ENCODE measurements at places on chromosomes 4 and X.

- ATAC-seq: no peak
Observed at GRCh38 chr4:165378398-165378744, 437 bp upstream of the CPE start.

DNA sequence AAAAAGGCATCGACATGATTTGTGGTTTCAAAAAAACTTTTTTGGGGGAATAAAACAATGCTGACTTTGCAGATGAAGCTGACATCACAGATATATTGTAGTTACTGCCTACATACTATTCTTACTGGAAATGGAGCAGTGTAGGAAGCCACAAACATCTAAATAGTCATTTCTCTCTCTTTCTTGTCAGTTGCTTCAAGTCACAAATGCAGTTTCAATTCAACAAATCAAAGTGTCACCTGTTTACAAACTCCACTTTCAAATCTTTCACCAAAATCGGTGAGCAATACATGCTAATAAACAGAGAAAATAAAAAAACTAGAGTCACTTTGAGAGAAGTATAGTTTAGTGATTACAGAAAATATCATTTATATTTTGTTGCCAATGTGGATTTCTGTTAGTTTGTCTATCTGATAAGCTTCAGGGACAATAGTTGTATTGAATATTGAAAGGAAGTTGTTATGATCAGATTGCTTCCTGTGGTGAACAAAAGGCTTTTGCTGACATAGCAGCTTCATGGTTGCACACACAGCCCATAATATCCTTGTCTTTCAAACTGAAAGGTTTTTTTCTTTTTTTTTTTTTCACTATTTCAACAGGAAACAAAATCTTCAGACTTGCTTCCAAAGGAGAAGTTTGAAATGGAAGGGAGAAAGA, 49.7 kb upstream of the PTPN13 start:
- no peak for ATAC-seq

GRCh38 chr4:125527681-125528080, 212.9 kb downstream of the FAT4 start:
- no peak for ATAC-seq

DNA sequence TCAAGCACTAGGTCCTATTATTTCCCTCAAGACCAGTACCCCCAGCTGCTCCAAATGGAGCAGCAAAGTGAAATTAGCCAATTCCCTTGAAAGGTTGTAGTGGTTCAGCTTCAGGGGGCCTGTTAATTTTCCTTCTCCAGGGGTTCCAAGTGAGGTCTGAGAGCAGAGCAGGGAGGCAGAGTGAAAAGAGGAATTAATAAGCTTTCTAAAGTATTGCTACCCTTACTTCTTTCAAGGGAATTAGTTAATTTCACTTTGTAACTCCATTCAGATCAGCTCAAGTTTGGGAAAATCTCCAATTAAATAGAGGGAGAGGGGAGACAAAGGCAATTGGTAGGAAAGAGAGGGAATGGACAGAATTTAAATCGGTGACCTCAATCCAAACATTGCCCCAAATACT, 78.7 kb upstream of the SLC7A11 start:
- ATAC-seq: no peak

All from motor neuron (in vitro differentiated cells).